WERI-Rb-1 (cell line): ENCODE measurements at places on chromosomes 12 and 14.
A peak's percentile ranks its signal among the peaks of the same experiment; 100 is the strongest.

DNA sequence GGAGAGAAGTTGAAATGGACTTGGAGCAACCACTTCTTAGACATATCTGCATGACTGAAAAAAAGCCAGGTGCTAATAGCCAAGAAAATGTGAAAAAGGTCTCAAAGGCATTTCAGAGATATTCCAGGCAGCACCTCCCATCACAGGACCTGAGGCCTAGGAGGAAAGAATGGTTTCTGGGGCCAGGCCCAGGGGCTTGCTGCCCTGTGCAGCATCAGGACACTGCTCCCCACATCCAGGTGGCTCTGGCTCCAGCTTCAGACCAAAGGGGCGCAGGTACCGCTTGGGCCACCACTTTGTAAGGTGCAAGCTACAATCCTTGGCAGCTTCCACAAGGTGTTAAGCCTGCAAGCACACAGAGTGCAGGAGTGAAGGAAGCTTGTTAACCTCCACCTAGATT, 114.3 kb downstream of the PIK3C2G start:
- no peak for DNase-seq

DNA sequence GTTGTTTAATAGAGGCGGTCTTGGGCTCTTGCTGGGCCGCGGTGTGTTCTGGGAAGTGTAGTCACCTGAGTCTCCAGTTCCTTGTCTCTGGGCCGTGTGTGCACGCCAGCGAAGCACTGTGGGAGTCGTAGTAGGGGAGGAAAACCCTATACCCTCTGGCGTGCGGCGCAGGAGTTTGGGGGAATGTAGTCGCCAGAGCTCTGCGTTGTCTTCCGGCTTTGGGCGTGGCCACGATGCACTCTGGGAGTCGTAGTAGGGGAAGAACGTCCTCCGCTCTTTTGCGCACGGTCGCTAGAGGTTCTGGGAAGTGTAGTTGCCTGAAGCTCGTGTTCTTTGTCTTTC, 726 bp upstream of the ZNF140 start:
- peak; percentile 98 for DNase-seq

GRCh38 chr12:12891080-12891880, at the start of gene GPRC5A:
TSS of gene GPRC5A (plus strand) at chr12:12891562. CDS start at chr12:12908250, 16,688 bp downstream.
- peak; percentile 84 for DNase-seq

DNA sequence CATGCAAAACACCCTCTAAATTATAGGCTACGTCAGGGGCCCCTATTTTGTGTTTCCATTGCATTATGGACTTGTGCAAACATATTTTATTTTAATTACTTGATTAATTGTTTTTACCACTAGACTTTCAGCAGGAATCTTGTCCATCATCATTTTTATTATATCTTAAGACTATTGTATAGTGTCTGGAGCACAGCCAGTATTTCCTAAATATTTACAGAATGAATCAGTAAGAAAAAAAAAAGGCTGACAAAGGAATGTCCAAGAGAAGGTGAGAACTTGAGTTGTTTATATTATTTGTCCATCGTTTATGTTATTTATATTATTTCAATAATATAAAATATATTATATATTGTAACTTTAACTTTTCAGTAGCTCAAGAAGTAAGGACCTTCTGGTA, 664.7 kb downstream of the SLC6A15 start:
- no peak for DNase-seq

GRCh38 chr14:65170768-65171507, 68.6 kb upstream of the MAX start:
- peak; percentile 76 for DNase-seq

- DNase-seq: no peak
These were observed 89.3 kb downstream of the DUSP6 start for GRCh38 chr12:89262855-89263552.

DNA sequence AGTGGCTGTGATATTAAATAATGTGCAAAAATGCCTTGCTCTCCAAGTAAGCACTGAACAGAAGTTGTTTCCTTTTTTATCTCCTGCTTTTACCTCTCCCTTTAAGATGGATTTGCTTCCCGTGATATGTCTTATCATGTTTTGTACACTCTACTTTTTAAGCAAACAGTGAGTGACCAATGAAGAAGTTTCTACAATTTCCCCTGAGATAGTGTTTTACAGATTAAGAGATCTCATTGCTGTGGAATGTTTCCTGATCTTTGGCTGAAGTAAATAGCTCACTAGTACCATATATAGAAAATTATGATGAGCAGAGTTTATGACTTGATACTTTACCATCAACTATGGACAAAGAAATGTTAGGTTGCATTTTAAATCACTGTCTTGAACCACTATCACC, 184.8 kb upstream of the PDE3A start:
- DNase-seq: no peak

DNA sequence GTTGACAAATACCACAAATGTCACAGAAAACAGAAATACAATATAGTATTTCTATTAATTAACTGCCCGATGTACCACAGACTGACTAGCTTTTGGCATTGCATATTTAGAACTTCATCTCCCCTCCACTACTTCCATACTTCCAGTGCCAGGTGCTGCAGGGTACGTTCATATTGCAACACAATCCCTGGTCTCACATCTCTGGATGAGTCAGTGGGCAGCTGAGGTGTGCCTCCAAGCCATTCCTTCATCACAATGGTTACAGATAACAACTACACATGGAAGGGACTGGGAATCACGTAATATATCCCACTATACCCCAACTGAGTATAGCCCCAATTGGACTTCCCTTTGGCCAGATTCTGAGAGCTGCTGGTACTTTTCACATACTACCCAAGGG, 31.1 kb downstream of the CCDC198 start:
- no peak for DNase-seq

DNA sequence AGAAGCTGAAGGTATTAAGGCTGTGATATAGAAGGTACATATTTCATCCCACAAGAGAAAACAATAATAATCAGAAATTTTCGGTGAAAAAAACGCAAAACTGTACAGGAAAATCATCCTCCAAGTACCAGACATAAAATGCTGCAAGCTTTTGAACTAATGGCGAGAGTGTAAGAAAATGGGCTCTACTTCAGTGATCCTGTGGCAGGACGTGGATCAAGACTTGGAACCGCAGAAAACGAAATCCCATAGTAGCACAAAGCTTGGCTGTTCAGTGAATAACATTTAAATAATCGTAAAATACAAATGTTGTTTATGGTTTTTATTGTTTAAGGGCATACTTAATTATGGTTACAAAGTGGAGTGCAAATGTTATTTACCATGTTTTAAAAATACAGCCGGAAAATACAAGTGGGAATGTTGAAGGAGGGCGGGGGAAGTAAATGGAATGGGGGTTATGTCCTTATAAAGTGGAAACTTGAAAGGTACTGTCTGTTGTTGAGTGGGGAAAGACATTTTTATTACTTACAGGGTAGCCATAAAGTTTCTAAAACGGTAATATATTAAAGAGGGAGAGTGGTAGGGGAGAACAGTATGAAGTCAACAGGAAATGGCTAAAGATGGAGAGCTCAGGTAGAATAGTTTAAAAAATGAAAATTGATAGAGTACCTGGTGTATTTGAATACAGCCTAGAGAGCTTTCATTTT, 1.1 kb downstream of the SMIM10L1 start:
- no peak for DNase-seq

DNA sequence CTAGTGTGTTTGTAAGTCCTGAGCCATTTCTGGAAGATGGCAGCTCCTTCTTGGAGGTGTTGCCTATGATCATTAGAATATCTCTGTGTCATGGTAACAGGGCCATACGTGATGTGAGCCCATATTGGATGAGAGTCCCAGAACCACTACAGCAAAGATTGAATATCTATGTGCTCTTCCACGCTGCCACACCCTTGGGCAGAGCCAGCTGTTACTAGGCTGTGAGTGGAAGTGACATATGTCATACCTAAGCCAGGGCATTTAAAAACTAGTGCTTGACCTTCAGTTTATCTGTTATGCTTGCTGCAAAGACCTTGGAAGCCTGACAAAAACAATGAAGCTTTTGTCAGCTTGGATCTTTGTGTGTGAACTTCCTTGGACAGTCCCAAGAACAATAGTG, 495.1 kb upstream of the CCDC196 start:
- no peak for DNase-seq

- no peak for DNase-seq
These were observed 173.6 kb downstream of the CALM1 start for GRCh38 chr14:90570461-90570860.

DNA sequence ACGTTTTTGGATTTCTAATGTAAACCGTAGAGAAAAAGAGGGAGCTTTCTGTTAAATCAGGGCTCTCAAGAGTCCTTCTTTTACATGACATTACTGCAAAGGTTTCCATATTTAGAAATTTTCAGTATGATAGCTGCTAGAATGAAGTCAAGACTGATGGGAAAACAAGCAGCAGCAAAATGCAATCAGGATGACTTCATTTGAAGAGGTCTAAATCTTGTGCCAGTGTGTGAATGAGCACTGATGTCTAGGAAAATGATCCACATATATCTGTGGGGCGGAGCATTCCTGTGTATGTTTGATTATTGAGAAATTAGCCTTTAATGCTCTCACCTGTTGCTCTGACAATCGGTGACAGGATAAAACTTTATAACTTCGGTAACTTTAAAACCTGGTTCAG, 73.6 kb downstream of the GRIP1 start:
- no peak for DNase-seq
